ENCODE measurements at places on chromosomes 13 and 19.

DNA sequence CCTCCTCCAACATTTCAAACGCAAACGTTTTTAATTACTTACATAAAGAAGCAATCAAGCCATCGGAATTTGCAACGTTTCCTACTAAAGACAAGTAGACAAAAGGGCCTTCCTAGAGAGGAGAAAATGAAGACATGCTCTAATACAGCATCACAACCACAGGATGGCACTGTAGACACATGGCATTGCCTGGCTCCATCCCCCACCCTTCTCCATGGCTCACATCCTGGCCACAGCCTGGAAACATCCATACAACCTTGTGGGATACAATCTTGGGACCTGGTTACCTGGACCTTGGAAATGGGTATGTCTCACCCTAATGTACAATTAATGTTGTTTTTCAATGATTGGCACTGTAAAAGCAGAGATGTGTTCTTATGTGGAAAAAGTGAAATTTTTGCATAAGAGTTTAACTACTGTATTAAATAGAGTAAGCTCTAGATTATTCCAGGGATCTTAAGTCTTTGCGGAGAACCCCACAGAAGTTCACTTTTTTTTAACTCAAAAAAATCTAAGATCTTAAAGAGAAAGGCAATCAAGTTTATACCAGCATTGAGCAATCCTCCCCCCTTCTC lies 21.5 kb downstream of the EBPL start:
- DNase-seq: peak; percentile 25

- DNase-seq: no peak
Observed at GRCh38 chr13:43206838-43207237, 183.5 kb downstream of the DNAJC15 start.

- no peak for DNase-seq
Observed at GRCh38 chr19:48999481-49000325, 6.0 kb downstream of the RUVBL2 start.

GRCh38 chr13:51874651-51875050 lies 12.9 kb downstream of the CCDC70 start:
- no peak for DNase-seq

GRCh38 chr13:78265098-78265497 lies 338.3 kb downstream of the POU4F1 start:
- DNase-seq: no peak

DNA sequence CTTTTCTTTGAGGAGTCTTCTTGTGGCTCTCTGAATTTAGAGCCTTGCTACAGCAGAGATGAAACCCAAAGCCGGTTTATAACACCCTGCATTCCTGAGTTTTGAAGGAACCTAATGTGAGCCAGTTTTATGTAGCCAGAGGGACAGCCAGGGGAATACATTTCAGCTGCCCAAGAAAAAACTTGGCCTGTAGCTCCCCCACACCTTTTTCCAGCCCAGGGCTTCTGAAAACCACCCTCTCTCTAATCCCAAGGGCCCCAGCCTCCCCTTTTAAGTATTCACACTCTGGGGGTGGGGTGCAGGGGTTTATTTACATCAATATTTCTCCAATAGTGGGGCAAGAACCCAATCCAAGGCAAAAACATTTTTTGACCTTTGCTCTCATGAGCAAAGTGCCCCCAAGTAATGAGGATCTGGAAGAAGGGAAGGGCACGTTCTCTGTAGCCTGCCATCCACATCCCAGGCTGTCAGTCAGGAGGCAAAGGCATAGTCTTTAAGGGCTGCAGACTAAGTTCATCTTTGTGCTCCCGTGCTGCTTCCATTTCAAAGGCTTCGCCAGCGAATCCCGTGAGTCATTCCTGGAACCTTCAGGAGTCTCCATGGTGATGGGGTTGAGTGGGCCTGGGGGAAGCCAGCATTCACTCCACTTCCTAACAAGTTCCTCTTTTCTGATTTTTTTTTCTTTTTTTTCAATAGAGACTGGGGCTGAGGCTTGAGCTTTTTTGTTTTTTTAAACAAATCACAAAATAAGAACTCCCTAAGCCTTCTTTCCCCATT lies 33.2 kb upstream of the MEDAG start:
- no peak for DNase-seq

DNA sequence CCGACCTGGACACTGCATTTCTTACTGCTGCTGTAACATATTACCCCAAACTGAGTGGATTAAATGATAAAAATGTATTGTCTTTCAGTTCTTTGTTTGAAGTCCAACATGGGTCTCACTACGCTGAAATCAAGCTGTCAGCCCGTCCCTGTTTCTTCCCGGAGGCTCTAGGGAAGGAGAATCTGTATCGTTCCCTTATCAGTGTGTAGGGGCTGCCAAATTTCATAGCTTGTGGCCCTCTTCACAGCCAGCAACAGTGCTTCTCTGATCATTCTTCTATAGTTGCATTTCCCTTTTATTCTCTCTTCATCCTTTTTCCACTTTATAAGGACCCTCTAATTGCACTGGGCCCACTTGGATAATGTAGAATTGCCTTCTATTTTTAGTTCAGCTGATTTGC lies 10.1 kb downstream of the ZNF234 start:
- no peak for DNase-seq

GRCh38 chr13:80881495-80881894 lies 540.6 kb upstream of the SPRY2 start:
- DNase-seq: no peak

DNA sequence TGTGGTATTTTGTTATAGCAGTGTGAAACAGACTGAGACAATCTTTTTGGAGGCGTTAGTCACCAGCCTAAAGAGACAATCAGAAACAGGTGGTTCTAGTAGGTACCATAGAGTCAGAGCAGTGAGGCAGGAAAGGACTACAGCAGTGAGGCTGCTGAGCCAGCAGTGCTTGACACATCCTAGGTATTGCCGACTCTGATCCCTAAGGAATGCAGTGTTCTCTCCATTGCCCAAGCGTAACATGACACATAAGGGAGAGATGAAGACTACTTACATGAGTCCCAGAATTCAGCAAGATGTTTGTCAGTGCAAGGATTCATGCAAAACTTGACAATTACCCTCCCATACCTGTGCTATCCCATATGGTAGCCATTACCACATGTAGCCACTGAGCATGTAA lies 62.4 kb upstream of the XPO4 start:
- DNase-seq: no peak

DNA sequence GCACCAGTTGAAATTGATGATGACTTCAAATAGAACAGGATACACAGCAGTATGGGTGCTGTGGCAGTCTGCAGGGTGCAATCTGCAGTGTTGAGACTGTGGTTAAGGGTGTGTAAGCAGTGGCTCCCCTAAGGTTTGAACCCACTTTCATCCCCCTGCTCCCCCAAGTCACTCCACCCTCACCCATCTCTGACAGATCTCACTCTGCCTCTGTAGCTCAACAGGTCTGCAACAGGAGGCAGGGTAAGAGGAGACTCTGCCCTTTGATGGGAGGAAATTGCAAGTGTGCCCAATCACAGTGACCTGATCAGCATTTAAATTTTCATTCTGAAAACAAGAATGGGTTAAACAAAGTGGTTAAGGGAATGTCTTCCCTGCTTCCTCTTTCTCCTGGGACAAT lies 92.4 kb downstream of the DCT start:
- DNase-seq: no peak

DNA sequence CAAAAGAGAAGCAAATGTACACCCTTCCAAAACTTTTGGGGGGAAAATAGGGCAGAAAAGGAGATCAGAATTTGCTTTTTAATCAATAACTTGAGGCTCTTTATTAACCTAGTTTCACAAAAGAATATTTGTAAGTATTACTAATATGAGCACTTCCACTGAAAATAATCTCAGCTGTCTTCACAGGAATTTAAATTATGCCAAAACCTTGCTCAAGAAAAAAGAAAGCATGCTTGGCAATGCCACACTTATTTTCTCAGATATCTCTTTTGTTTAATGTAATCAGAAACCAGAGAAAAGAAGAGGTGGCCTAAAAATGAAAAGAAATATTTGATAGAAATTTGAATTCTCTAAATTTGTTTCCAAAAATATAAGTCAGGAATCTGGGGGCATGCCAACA lies 234.9 kb upstream of the GPC6 start:
- DNase-seq: no peak

GRCh38 chr13:25630329-25630900 lies 258.6 kb downstream of the ATP8A2 start:
- no peak for DNase-seq

- DNase-seq: no peak
Observed at GRCh38 chr19:18655173-18655844, 18.5 kb downstream of the KLHL26 start.

DNA sequence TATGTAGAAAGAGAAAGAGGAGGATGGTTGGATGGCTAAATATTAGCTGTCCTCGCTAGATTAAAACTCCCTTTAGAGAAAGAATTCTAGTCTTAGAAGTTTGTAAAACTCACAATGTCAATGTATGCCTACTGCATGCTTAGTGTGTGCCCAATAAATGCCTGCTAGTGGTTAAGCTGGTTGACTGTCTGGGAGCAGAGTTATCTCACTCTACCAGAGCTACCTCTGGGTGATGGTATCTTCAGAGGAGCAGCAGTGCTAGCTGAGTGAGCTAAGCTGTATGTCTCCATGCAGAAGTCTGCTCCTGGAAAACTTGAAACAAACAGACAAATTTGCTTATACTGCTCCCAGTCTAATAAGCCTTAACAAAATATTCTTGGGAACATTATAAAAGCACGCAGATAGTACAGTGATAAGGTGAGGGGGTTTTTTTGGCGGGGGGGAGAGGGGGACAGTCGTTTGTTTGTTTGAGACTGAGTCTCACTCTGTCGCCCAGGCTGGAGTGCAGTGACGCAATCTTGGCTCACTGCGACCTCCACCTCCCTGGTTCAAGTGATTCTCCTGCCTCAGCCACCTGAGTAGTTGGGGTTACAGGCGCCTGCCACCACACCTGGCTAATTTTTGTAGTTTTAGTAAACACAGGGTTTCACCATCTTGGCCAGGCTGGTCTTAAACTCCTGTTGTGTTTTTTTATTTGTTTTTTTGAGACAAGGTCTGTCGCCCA lies 202.8 kb upstream of the TSC22D1 start:
- DNase-seq: no peak

DNA sequence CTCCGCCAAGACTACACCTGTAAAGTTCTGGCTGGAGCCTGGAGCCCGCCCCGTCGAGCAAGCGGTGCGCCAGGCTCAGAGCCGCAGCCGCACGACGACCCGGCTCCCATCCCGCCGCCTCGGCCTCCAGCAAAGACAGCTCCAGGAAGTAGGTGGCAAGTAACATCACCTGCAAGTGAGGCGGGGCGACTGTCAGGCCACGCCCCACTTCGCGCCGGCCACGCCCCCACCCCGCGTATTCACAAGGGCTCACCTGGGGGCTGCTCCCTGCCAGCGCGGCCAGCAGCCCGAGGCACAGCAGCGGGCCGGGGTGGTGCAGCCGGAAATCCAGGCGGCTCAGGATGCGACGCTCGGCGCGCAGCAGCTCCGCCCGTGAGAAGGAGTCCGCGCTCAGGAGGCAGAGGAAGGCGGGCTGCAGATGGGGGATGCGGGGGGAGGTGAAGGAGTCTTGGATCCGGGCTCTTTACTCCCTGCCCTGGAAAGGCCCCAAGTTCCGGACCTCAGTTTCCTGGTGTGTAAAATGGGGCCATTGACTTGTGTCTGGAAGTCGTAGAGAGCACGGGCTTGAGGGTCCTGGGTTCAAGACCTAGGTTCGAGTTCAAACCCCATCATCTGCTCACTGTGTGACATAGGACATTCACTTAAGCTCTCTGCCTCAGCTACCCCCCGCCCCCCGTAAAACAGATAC lies 3.2 kb downstream of the CCNP start:
- no peak for DNase-seq

DNA sequence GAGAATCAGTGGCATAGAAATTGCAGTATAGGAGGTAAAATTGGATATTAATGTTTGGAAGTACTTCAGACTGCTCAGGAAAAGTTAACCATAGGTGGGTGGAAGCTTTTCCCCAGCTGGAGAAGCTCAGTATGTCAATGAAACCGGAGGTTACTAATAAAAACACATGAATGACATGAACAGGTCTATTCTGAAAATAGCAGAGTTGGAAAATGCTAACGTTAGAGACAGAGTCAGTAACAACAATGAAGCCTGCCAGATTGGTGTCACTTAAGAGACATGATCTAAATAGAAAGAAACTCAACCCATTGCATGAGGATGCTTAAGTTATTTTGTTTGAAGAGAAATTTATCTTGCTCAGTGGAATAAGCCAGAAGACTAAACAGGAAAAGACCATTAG lies 364.5 kb downstream of the DNAJC15 start:
- DNase-seq: no peak

- no peak for DNase-seq
Observed at GRCh38 chr19:4049432-4049831, 17.3 kb downstream of the ZBTB7A start.

- no peak for DNase-seq
Observed at GRCh38 chr19:531753-532560, at the start of gene CDC34. TSS of gene CDC34 (plus strand) at chr19:531760. CDS start at chr19:531932, 172 bp downstream.

DNA sequence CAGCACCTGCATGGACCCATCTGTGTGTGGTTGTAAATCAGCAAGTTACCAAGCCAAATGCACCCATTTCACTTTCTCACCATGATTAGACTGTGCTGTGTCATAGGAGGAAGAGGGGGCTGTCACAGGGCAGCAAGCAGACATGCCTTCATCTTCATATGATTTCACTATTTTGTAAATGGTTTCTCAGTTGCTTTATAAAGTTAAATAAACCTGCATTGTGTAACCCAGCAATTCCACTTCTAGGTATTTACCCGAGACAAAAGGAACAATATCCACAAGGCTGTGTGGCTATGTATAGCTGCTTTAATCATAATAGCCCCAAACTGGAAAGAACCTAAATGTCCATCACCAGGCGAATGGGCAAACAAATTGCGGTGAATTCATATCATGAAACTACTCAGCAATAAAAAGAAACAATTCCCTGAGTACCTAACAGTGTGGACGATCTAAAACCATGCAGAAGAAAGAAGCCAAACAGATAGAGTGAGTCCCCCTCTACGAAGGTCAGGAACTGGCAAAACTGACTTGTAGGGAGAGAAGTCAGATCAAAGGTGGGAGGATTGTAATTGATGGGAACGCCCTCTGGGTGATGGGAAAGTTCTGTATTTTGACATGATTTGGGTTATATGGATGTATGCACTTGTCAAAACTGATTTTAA lies 185.4 kb downstream of the COL4A1 start:
- no peak for DNase-seq

- no peak for DNase-seq
Observed at GRCh38 chr19:19745496-19746285, 12.8 kb upstream of the ZNF14 start.

DNA sequence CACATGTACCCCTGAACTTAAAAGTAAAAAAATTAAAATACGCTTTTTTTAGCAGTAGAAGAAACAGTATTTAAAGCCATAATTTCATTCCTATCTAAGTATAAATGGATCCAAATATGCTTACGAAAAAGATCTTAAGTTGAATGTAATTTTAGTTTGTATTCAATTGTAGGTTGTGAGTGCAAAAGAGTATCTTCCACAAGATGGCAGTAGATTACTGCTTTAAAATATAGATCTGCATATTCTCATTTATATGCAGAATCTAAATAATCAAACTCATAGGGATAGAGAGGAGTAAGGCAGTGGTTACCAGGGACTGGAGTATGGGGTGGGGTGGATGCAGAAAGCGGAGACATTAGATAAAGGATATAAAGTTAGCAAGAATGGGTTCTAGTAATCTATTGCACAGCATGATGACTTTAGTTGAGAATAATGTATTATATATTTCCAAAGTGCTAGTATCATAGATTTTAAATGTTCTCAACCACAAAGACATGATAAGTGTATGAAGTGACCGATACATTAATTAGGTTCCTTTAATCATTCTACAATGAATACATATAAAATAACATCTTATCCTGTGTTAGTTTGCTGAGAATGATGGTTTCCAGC lies 14.2 kb downstream of the OR7A17 start:
- DNase-seq: no peak
